ENCODE measurements at places on chromosomes 6 and 20.

GRCh38 chr6:40963019-40963418 lies 76.0 kb downstream of the UNC5CL start:
- no peak for DNase-seq

- no peak for DNase-seq
Observed at GRCh38 chr20:8898823-8899222, 170.1 kb upstream of the PLCB4 start.

GRCh38 chr20:47258745-47259695 lies 97.5 kb downstream of the ZMYND8 start:
- DNase-seq, result peak; percentile 37

DNA sequence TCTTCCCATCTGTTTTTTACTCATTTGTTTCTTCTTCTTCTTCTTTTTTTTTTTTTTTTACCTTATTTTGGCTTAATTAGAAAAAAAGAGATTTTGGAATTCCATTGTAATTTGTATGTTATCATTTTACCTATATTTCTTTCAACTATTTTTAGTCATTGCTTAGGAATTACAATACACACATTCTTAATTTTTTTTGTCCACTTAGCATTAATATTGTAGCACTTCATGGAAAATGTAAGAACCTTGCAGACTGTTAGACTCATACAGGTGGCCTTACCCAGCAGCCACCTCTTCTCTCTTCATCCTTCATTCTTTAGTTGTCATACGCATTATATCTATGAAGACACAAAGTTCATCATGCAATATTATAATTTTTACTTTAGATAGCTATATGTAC lies 5.8 kb upstream of the SLC18B1 start:
- no peak for DNase-seq

DNA sequence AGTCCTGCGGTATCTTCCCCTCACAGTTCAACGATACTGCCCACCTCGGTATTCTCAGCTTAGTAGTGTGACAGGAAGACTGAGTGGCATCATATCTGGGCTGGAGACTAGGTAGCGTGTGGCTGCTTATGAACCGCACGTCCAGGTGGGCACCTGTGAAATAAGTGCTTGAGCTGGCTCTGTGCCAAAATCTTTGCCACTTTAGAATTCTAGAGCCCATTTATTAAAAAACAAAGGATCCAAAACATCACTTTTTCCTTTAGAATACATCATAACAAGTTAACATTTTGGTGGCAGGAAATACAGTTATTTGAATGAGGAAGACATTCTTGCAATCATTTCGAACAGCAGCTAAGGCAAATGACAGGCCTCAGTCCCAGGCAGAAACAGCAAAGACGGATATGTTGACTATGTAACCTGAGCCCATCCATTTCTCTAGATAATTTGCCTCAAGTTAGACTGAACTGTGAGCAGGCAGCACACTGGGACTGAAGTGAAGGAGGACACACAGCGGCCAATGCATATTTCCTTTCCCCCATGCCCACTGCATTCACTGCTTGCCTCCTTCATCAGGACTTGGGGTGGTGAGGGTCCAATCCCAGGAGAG lies 136.6 kb downstream of the GMDS start:
- DNase-seq, result peak; percentile 27

GRCh38 chr6:112683106-112683505 lies 336.0 kb downstream of the RFPL4B start:
- no peak for DNase-seq

DNA sequence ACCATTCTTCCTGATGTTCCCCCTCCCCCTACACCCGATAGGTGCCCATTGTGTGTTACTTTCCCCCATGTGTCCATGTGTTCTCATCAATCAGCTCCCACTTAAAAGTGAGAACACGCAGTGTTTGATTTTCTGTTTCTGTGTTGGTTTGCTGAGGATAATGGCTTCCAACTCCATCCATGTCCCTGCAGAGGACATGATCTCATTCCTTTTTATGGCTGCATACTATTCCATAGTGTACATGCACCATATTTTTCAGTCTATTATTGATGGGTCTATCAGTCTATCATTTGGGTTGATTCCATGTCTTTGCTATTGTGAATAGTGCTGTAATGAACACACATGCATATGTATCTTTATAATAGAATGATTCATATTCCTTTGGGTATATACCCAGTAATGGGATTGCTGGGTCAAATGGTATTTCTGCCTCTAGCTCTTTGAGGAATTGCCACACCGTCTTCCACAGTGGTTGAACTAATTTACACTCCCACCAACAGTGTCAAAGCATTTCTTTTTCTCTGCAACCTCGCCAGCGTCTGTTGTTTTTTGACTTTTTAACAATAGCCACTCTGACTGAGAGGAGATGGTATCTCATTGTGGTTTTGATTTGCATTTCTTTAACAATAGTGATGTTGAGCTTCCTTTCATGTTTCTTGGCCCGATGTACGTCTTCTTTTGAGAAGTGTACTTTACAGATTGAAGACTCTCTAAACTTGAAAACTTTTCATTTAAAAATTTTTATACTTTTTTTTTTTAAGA lies 41.0 kb upstream of the GCNT2 start:
- DNase-seq, result no peak

DNA sequence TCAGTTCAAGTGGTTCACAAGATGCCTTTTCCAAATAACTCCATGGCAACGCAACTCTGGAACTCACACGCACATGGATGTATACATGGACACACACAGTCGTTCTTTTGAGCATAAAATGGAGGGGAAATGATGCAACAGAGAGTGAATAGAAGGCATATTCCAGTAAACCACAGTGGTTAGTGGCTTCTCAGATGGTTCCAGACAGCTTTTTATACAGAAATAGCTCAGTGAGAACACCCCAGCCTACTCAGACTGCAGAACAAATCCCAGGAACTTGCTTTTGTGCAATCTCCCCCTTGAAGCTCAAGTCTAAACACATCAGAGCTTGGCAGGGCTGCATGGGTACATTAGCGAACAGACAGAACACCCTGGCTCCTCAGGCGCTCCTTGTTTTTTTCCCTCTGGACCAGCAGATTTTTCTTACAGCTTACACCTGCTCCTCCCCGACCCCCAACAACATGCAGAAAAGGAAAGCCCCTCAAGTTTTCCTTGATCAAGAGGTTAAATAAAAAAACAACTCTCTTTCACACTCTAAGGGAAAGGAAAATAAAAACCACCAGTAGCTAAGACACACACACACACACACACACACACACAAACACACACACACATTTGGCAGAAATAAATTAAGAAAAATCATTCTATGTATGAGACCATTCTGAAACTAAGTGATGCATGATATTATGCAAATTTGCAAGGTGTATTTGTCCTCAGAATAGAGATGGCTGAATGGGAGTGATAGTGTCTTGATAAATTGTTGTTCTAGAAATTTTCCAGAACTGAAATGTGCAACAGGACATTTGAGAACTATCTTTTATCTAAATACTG lies 51.2 kb upstream of the RANBP9 start:
- peak; percentile 93 for DNase-seq

GRCh38 chr20:53522696-53523095 lies 70.9 kb downstream of the ZNF217 start:
- DNase-seq, result no peak

GRCh38 chr6:167832497-167833395 lies 6.0 kb downstream of the AFDN start:
- DNase-seq, result no peak

GRCh38 chr6:14066782-14067406 lies 50.7 kb upstream of the CD83 start:
- DNase-seq, result peak; percentile 85

DNA sequence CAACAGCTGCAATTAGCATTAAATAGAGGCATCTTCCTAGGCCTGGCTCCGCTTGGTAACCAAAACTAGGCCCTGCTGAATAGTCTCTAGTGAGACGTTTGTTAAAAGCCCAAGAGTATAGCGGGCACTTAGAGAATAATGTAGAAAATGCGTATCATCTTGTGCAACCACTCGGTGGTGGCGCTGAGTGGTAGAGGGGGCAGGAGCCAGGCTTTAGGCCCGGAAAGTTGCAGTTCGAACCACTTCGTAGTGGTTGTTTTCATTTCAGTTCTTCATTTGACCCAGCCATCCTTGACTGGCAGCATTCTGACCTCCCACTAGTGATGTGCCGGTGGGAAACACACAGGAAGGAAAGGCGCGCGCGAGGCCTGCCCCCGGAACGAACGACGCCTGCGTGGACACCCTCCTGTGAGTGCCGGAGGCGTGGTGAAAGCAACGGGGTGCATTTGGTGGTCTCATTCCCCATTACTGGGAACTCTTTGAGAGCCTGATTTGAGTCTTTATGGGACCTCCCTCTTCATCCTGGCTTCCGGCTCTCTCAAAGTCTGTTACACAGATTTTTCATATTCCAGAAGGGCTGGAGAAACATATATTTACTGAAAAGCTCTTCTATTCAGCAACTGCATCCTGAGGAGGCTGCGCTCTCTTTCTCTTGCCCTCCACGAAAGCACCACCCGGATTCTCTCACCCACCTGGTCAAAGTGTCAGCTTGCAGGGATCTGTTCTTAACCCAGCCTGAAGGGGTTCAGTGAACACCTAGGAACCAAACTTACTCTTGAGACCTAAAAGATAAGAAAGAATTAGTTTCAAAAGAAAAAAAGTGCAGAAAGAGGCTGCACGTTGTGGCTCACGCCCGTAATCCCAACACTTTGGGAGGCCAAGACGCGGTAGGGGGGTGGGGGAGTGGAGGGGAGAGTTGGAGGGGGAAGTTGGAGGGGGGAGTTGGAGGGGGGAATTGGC lies 18.2 kb downstream of the GPX5 start:
- peak; percentile 26 for DNase-seq

Data from astrocyte of the spinal cord (primary cell).